Activated CD8-positive, alpha-beta memory T cell treated with anti-CD3 and anti-CD28 coated beads, Interleukin-2, amount 10 ng/mL, durations not matched to agents 7 days and 5 days (primary cell): ENCODE measurements at places on chromosomes 1 and 21.
A peak's percentile ranks its signal among the peaks of the same experiment; 100 is the strongest.

- no peak overlapping the region for H3K27ac ChIP-seq
- H3K4me3 ChIP-seq, result no peak overlapping the region
- no peaks in the 10 kb centered on the region for H3K36me3 ChIP-seq
- peaks cover 9% of the 10 kb centered on the region for H3K27me3 ChIP-seq
These were observed 445.5 kb downstream of the MATN1 start for GRCh38 chr1:30277911-30278310.

GRCh38 chr1:59705466-59706302 is 109.1 kb upstream of the HOOK1 start:
- H3K27ac ChIP-seq, result no peak overlapping the region
- DNase-seq, result no peak
- H3K4me3 ChIP-seq, result no peak overlapping the region
- no peaks in the 10 kb centered on the region for H3K27me3 ChIP-seq
- no peaks in the 10 kb centered on the region for H3K4me1 ChIP-seq
- H3K36me3 ChIP-seq, result peaks cover 1% of the 10 kb centered on the region

GRCh38 chr1:12469990-12470389 is 148.0 kb downstream of the DHRS3 start:
- DNase-seq, result no peak
- peaks cover 51% of the 10 kb centered on the region for H3K4me1 ChIP-seq
- no peak overlapping the region for H3K4me3 ChIP-seq

DNA sequence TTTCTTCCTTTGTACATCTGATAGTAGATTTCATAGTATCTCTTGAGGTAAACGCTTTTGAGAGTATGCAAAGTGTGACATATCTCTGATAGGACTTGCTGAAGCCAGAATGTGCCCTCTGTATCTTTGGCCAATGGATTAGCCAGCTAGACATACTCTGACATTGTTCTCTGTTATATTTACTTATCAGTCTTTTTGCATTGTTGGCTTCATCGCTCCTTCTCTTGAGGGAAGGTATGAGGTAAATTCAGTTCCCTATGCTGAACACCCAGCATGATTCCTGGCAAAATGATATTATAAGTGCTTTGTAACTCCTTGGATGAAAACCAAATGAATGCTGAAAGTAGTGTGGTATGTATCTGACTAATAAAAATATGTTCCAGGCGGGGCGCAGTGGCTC is 163.2 kb upstream of the CACYBP start:
- DNase-seq, result no peak
- no peak overlapping the region for H3K27ac ChIP-seq
- no peak overlapping the region for H3K4me3 ChIP-seq
- H3K4me1 ChIP-seq, result no peaks in the 10 kb centered on the region
- no peaks in the 10 kb centered on the region for H3K27me3 ChIP-seq

- no peaks in the 10 kb centered on the region for H3K4me1 ChIP-seq
- H3K27me3 ChIP-seq, result no peaks in the 10 kb centered on the region
- peaks cover 2% of the 10 kb centered on the region for H3K36me3 ChIP-seq
- no peak overlapping the region for H3K4me3 ChIP-seq
- H3K27ac ChIP-seq, result no peak overlapping the region
These were observed 153.7 kb upstream of the L1TD1 start for GRCh38 chr1:62040973-62041372.

- H3K4me3 ChIP-seq, result no peak overlapping the region
- H3K27me3 ChIP-seq, result no peaks in the 10 kb centered on the region
- H3K4me1 ChIP-seq, result peaks cover 3% of the 10 kb centered on the region
These were observed 58.2 kb downstream of the ZNF644 start for GRCh38 chr1:90963651-90964050.

- H3K27ac ChIP-seq, result no peak overlapping the region
- H3K36me3 ChIP-seq, result peaks cover 55% of the 10 kb centered on the region
- DNase-seq, result no peak
- peaks cover 60% of the 10 kb centered on the region for H3K4me1 ChIP-seq
- H3K27me3 ChIP-seq, result peaks cover 33% of the 10 kb centered on the region
- no peak overlapping the region for H3K4me3 ChIP-seq
These were observed 12.3 kb downstream of the MAN1C1 start for GRCh38 chr1:25628741-25629421.

DNA sequence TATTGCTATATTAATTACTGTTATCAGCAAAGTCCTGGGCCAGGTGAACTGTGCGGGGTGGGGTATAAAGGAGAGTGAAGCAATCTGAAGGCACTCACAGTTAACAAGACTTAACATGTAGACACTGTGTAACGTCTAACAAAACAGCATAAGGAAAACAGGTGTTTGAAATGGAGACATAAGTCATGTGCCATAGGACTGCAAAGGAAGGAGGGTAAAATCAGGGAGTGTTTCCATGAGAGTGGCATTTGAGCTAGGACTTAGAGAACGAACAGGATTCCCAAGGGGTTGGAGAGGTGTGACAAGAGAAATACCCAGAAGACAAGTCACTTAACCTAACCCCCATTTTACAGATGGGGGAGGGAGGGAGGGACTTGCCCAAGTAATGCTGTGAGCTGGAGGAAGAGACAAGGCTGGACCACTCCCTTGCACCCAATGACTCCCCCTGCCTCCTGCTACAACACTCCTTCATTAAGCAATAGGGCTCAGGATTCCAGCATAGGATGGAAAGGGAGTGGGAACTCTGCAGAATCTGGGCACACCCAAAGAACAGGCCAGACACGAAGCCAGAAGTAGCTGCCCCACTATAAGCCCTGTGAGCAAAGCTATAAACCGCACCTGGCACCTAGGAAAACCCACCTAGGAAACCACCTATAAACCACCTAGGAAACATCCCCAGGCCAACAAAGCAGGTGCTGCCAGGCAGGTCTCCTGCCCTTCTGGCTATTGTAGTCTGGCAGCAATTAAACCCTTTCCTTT is 6.6 kb downstream of the PEF1 start:
- no peak overlapping the region for H3K4me3 ChIP-seq
- no peaks in the 10 kb centered on the region for H3K36me3 ChIP-seq
- peaks cover 18% of the 10 kb centered on the region for H3K4me1 ChIP-seq
- no peak overlapping the region for H3K27ac ChIP-seq
- H3K27me3 ChIP-seq, result no peaks in the 10 kb centered on the region
- DNase-seq, result no peak

DNA sequence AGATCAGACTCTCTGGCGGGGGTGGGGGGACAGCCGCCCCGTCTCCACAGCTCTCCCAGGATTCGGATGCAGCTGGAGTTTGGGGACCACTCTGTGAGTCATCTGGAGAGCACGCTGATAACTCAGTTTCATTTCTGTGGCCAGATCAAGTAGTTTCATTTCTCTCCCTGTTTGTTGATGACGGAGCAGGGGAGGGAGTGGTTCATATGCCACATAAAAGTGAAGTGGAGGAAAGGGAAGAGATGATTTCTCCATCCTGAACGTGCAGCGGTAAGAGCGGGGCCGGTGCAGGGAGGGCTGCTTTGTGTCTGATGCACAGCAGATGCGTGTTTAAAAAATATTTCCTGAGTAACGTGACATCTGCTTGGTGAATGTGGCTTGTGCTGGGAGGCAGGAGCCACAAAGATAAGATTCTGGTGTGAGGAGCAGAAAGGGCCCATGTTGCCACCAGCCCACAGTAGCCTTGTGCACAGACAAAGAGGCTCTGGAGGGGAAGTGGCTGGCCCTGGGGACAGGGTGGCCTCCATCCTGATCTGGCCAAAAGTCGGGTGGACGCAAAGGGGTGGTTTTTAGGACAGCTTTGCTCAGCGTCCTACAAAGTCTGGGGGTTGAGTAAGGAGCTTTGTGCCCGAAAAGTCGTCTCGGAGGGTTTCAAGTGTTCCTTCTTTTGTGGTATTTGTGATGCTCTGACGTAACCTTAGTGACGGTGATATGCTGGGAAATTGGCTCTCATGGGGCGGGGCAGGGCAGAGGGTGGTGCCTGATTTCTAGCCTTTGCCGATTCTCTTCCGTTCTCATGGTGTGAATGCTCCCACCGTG is at the start of gene MX2:
Gene MX2, plus strand, starts transcription at position 242 of the 819 bp plus-strand sequence. CDS start 14,880 bp downstream, outside the sequence.
- peaks cover 56% of the 10 kb centered on the region for H3K4me1 ChIP-seq
- peak; percentile 92 for DNase-seq
- H3K4me3 ChIP-seq, result peak within 1 kb of the TSS; percentile 86
- H3K27ac ChIP-seq, result peak within 1 kb of the TSS; percentile 97
- H3K27me3 ChIP-seq, result peaks cover 3% of the 10 kb centered on the region

GRCh38 chr1:47575855-47576757 is 138.3 kb downstream of the FOXD2 start:
- H3K27me3 ChIP-seq, result peaks cover 13% of the 10 kb centered on the region
- peaks cover 1% of the 10 kb centered on the region for H3K4me1 ChIP-seq
- H3K36me3 ChIP-seq, result no peaks in the 10 kb centered on the region
- H3K4me3 ChIP-seq, result no peak overlapping the region
- no peak for DNase-seq
- H3K27ac ChIP-seq, result no peak overlapping the region

GRCh38 chr1:81662913-81663526 is 137.7 kb upstream of the ADGRL2 start:
- H3K4me1 ChIP-seq, result no peaks in the 10 kb centered on the region
- no peak overlapping the region for H3K4me3 ChIP-seq

DNA sequence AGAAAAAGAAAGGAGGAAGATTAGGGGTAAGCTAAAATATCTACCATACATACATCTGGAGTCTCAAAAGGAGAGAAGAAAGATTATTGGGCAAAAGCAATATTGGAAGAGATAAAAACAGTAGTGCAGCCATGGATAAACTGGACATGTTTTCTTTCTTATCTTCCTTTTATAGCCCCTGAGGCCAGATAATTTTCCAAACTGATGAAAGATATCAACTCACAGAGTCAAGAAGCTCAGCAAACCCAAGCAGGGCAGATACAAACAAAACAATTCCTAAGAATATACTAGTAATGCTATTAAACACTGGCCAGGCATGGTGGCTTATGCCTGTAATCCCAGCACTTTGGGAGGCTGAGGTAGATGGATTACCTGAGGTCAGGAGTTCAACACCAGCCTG is 5.8 kb upstream of the PSMB4 start:
- no peak overlapping the region for H3K4me3 ChIP-seq
- H3K36me3 ChIP-seq, result no peaks in the 10 kb centered on the region
- no peak for DNase-seq
- peaks cover 5% of the 10 kb centered on the region for H3K4me1 ChIP-seq
- no peak overlapping the region for H3K27ac ChIP-seq
- H3K27me3 ChIP-seq, result peaks cover 14% of the 10 kb centered on the region

DNA sequence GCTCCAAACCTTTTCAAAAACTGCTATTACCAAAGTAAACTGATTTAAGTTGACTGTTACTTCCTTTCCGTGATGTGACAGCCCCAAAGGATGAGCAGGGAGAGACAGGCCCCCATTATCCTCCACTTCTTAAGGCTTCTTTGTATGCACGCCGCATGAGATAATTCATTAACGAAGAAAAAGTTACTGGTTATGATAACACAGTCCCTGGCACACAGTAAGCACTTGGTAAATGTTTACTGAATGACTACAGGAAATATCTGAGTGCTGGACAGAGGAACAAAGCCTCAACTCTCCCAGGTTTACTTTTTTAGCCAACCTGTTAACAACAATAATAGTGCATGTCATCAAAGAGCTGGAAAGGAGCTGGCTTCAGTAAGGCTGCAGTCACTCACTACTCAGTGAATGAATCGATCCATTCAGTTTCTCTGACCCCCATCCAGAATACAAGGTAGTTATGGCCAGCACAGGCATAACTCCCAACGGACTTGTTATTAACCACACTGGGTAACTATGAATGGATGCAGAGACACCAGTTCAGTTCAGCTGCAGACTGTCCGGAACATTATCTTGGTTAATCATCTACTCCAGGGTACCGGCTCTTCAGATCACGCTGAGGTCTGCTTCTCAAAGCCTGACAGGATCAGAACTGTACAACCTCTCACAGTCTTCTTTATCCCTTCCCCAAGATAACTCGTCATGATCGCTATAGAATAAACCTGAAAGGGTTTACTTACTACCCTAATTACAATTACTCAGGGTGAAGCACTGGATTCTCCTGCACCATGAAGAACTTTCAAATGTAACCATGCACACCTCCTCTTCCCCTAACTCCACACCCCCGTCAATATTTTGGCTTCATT is 58.3 kb downstream of the TGFBR3 start:
- peaks cover 13% of the 10 kb centered on the region for H3K4me1 ChIP-seq
- no peaks in the 10 kb centered on the region for H3K36me3 ChIP-seq
- no peaks in the 10 kb centered on the region for H3K27me3 ChIP-seq
- no peak overlapping the region for H3K4me3 ChIP-seq
- no peak for DNase-seq

DNA sequence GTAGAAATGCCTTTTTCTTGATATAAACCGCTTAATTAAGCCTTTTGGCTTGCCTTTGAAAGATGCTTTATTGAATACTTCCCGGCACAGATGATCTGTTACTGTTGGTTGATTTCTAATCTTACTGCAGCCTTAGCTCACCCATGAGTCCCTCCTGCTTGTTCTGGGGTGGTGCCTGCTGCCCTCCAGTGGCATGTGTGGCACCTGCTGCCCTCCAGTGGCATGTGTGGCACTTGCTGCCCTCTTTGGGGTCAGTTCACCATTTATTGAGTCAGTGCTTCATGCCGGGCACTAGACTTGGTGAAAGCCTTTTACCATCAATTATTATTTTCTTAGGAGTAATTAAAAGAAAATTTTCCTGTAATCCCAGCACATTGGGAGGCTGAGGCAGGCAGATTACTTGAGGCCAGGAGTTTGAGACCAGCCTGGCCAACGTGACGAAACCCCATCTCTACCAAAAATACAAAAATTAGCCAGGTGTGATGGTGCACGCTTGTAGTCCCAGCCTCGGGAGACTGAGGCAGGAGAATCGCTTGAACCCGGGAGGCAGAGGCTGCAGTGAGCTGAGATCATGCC is 54.3 kb downstream of the ADARB1 start:
- H3K4me1 ChIP-seq, result peaks cover 20% of the 10 kb centered on the region
- H3K4me3 ChIP-seq, result no peak overlapping the region
- peak; percentile 85 for DNase-seq
- no peaks in the 10 kb centered on the region for H3K27me3 ChIP-seq
- no peaks in the 10 kb centered on the region for H3K36me3 ChIP-seq

DNA sequence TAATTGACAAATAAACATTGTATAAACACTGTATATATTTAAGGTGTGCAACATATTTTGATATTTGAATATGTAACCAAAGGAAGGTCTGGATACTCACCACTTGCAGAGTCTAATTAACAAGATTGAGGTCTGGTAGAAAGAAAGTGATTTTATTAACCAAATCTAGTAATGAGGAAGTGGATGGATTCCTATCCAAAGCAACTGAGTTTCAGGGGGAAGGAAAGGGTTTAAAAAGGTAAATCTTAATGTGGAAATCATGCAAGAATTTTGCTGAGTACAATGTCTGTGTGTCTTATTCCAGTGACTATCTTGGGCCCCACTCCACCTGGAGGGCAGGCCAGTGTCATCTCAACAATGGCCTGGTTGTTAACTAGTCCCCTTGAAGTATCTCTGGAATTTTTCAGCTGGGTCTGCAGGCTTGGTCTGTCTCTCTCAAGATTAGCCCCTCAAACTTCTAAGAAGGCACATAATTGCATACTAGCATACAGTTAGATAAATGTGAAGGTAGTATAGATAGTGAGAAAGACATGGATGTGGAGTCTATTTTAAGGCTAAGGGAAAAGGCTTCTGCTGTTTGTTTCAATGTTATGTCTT is 262.7 kb upstream of the RGS18 start:
- no peak for DNase-seq
- no peak overlapping the region for H3K4me3 ChIP-seq
- no peaks in the 10 kb centered on the region for H3K36me3 ChIP-seq
- no peaks in the 10 kb centered on the region for H3K4me1 ChIP-seq
